Fibroblast of the conjunctiva (primary cell): ENCODE measurements at places on chromosomes 4 and X.

DNA sequence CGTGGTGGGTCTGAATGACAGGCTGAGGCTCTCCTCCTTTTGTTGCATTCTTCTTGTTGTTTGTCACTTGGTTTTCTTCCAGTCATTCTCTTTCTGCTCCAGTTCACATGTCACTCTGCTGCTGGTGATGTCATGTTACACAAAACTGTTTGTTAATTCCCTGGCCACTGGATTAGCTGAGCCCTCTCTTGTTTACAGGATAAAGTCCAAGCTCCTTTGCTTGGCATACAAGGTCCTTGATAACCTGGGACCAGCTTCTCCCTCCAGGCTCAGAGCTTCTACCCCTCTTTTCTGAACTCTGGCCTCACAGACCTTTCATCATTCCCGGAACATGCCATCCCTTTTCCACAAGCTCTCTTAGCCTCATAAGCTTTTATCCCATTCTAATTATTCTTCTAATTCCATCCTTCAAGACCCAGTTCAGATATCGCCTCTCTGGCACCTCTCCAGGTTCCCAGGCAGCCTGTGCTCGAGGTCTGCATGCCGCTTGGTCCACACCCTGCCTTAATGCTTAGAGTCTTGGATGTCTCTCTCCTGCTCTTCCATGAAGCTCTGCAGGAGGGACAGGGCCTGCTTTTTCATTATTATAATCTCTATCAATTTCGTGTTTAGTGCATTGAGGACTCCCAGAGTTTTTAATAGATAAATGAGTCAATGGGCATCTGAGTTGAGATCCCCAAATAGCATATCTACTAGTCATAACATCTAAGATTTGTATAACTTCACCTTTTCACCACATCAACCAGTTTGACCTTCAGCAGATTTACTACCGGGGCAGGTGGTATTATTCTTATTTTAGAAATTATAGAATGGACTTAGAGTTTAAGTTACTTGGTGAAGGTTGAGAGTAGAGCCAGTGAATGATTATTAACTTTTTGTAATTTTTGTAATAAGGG, 98.7 kb downstream of the TMEM131L start:
- DNase-seq = no peak

DNA sequence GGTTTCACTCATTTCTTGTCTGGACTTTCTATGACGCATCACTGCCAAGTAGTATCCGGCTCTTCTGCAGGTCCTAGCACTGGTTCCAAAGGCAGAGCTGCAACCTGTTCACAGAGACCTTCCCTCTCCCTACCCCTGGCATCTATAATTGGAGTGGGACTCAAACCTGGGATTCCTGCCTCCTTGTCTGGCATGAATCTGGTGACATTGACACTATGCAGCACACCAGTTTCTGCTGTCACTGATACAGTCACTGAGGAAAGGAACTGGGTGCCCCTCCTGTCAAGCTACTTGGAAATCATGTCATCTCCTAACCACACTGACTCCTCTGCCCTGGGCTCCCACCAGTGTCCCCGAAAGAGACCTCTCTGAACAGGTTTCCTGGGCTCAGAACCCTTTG, 33.1 kb upstream of the EFNB1 start:
- DNase-seq = no peak

- no peak for DNase-seq
Observed at GRCh38 chrX:118861338-118861737, 37.7 kb downstream of the ZCCHC12 start.

DNA sequence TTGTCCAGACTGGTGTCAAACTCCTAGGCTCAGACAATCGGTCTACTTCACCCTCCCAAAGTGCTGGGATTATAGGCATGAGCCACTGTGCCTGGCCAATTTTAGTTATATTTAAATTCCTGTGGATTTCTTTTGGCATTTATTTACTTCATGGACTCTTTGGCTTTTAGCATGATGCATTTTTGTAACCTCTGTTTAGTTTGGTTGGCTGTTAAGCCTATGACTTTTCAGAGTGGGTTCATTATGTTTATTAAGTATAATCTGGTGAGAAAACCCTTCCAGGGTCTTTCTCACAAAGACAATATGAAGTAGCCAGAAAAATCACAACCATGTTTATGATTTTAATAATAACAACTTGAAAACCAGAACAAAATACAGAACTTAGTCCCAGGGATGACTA, 49.4 kb downstream of the USP38 start:
- DNase-seq = no peak

DNA sequence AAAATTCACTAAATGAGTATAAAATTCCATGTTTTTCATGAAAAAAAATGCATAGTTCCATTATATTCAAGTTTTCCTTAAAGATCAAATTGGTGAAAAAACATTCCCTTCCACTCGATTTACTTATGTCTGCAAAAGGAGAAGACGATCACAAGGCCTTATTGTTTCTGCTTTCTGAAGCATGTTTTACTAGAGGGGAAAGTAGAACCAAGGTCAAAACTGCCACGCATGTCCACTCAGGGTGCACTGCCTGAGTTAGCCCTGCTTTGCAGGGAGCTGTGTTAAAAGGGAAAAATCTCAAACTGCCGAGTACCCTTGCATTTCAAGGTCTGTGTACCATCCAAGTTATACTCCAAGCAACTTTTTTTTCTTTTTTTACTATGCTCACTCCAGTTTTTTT, 57.2 kb downstream of the TRAPPC11 start:
- no peak for DNase-seq

DNA sequence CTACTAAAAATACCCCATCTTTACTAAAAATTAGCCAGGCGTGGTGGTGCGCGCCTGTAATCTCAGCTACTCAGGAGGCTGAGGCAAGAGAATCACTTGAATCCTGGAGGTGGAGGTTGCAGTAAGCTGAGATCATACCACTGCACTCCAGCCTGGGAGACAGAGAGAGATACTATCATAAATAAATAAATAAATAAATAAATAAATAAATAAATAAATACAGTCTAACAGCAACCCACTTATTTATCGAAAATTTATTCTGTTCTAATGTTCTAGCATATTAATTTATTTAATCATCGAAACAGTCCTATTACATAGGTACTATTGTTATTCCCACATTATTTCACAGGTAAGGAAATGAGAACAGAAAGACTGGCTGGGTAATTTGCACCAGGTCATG, 18.2 kb upstream of the TXK start:
- no peak for DNase-seq

DNA sequence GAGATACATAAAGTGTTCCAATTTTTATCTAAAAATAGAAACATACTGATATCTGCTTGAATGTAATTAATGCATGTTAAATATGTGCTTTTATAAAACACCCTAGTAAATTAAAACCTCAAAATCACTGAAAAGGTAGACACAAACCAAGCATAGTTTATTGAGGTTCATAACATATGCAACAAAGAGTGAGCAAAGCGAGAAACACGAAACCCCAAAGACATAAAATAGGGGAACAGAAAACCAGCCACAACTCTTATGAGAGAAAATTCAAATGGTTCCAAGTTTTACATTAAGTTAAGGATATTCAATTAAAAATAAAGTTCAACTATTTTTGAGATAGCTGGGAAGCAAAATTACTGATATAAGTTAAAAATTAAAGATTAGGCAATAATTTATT, 336.4 kb upstream of the AGA start:
- DNase-seq = no peak

- DNase-seq = peak; percentile 51
Observed at GRCh38 chr4:94410678-94411206, 41.0 kb upstream of the PDLIM5 start.

DNA sequence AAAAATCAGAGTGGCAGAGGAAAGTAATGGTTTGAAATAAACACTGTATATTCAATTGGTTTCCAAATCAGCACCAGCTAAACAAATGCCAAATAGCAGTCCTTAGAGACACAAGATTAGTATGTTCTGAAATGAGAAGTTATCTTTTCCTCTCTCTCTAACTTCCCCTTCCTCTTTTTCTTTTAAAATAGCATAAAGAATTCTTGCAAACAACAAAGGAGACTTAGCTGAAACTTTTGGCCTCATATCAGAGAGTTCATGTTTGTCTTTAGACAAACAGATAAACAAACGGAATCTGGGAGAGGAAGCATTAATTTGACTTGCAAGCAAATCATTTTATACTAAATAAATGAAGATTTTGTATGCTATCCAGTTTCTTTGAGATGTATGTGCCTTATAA, 399.0 kb downstream of the GBA3 start:
- no peak for DNase-seq

GRCh38 chr4:176545872-176546271, 226.1 kb downstream of the SPCS3 start:
- no peak for DNase-seq

- DNase-seq = no peak
Observed at GRCh38 chr4:155974476-155974749, 20.7 kb upstream of the CTSO start.

DNA sequence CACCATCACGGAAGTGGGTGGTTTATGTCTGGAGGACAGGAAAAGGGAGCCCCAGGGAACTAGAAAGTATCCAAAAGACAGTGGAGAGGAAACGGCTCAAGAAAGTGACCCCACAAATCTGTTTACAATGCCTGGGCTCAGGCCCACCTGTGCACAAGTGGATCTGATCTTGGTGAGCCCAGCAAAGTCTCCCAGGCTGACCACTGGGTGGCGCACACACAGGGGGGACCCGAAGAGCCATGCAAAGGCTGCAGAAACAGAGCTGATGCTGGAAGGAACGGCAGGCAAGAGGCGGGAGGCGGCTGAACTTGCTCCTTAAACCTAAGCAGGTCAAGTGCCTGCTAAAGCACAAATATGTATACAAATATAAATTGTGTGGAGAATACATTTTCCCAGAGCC, 9.6 kb downstream of the HAUS7 start:
- no peak for DNase-seq

DNA sequence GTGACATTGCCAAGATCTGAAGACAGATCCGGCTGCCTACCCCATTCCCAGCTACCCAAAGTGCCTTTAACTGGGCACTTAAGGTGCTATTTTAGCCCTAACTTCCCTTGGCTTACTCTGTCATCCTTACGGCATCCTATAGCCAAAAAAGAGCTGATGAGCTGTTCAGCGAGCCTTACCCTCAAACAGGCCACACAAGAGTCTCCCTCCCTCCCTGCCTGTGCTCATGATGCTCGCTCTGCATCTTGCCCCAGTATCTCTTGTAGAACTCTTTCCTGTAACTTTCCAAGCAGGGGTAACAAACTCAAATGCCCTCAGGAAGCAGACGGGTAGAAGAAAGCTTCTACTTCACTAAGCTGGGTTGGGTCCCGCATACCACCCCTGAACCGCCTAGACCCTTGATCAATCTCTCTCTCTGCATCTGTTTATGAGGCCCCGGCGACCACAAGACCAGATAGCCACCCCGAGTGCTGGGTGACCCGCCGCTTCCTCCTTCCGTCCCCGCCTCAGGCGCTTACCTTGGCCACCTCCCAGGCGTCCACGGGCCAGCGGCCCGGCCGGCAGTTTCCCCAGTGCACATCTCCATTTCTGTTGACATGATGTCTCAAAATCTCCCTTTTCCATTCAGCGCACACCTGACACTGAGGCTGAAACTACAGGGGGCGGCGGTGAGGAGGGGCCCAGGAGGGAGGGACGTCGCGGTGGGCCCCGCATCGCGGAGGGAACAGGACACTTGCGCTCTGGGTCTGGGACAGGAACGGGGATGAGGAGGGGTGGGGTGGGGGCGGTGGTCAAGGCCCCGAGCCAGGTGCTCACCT, 663 bp downstream of the CXorf38 start:
- no peak for DNase-seq

DNA sequence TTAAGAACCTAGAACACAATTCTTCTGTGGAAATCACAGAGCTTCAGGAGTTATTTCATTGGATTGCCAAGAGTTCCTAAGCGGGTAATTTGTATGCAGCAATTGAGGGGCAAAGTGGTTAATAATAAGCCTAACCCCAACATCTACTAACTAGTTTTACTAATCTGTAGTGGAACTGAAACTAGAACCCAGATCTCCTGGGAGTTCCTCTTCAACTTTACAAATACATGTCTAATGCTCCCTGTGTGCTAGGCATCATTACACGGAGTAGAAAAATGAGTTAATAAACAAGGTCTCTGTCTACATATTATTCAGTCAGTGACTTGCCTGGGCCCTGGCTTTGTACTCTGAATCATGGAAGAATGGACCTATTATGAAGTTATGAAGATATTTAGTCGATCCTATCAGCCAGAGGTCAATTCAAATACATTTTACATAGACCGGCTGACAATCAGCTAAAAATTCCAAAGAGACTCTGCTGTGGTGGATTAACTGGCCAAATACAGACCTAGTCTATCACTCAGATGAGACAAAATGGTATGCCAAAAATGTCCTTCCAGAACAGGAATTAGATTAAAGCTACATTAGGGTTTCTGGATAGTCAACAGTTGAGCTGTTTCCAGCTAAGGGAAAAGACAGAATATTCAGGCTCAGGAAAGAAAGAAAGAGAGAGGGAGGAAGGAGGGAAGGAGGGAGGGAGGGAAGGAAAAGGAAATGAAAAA, 326.0 kb downstream of the FBXW7 start:
- no peak for DNase-seq

DNA sequence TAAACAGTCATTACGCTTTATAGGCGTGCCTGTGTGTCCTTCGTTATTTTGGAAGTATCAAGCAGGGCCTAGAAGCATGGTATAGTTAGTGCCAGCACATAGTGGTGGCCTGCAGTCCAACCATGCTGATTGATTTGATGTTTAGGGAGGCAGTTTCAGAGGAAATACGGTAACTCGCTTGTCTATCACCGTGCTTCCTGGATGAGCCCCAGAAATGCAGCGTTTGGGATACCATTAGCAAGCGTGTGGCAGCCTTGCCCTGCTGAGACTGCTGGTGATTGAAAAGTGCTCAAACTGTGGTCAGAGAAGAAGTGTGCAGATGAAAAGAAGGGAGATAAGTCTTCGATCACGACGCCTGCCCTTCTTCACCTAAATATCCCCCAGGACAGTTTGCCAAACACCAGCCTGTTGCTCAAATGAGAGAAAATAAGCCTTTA, 158.4 kb downstream of the CHIC2 start:
- peak; percentile 63 for DNase-seq

DNA sequence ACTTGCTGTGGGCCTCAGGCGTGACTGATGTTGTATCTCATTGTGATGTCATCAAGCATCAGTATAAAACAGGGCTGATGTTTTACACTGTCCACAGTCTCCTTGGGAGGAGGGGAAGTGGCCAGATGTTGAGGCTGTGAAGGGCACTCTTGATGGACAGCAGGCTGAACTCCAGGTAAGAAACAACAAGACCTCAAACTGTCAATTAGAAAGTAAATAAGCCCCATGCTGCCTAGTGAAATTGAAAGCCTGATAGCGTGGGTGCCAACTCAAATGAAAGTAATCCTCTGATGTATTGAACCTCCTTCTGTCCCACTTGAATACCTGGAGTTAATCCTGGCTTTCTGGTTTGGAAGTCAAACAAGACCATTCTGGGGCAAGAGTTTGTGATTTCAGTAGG, 19.7 kb downstream of the VSIG1 start:
- DNase-seq = no peak

DNA sequence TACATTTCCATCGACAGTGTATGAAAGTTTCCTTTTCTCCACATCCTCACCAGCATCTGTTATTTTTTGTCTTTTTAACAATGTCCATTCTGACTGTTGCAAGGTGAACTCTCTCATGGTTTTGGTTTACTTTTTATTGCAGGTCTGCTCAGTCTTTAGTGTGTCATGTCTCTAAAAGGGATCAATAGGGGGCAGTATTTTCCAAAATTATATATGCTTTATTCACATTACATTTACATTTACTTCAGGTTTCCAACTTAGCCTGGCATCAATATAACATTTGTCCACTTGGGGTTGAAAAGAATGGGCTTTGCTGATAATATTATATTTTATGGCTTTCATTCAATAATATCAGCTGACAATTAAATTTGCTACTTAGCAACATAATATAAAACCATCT, 265.0 kb upstream of the SLITRK2 start:
- no peak for DNase-seq

GRCh38 chr4:7276515-7276914, 84.2 kb downstream of the SORCS2 start:
- DNase-seq = no peak
